ENCODE measurements at places on chromosomes 1 and 21.

DNA sequence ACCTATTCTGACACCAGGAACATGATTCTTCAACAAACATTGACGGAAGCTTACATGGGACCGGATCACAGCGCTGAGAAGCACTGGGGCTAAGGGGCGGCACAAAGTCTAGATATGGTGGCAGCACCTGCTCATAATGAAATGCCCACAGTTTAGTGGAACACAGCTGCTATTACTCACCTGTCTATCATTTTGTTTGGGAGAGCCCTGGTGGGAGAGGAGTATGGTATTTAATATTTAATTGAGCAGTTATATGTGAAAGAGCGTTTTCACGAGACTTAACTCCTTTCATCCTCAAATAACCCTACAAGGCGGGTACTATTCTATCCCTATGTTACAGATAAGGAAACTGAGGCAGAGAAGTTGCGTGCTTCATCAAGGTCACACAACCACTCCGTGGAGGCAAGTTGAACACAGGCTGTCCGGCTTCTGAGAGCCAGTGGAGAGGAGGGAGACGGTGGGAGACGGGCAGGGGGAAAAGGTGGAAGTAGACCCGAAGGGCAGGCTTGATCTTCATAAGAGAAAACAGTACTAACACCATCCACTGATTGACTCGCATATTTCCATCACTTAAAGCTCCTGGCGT, 790 bp upstream of the TSNAX start:
- no peak for DNase-seq

DNA sequence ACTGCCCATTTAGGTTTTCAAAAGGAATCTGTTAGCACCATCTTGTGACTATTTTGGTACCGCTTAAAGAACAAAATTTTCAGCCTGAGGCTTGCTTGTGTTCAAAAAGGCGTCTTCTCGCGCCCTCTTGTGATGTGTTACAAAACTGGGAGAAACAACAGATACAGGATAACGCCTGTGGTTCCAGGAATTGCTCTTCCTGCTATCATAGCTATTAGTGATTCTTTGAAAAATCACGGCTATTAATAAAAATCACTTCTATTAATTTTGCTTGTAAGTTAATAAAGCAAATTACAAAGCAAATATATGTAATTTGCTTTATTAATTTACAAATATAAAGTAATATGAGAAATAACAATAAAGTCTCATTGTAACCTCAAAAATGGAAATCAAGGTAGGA, 82.2 kb upstream of the ABCD3 start:
- DNase-seq: no peak

GRCh38 chr1:3999941-4000735, 100.1 kb upstream of the C1orf174 start:
- DNase-seq: no peak

GRCh38 chr1:69737527-69738185, 169.9 kb downstream of the LRRC7 start:
- no peak for DNase-seq

GRCh38 chr1:167784876-167785550, 63.2 kb downstream of the MPZL1 start:
- DNase-seq: no peak

DNA sequence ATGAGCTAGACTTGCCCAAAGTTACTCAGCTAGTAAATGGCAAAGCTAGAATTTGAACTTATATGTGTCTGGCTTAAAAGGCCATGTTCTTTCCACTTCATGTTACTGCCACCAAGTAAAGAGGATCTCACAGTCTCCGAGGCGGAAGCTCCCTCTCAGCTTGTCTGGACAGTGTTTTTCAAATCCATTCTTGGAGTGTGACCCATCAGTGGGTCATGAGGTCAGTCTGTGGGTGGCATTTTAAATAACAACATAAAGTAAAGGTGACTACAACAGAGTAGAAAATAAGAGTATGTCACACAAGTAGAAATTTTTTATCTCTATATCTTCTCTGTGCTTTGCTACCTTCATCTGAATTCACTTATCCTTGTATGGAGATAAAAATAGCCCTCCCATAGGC, 3.2 kb upstream of the HMGB4 start:
- DNase-seq: no peak

- DNase-seq: no peak
These were observed 22.2 kb downstream of the FMOD start for GRCh38 chr1:203328714-203329122.

GRCh38 chr1:239098400-239099037, 287.8 kb upstream of the CHRM3 start:
- DNase-seq: no peak

DNA sequence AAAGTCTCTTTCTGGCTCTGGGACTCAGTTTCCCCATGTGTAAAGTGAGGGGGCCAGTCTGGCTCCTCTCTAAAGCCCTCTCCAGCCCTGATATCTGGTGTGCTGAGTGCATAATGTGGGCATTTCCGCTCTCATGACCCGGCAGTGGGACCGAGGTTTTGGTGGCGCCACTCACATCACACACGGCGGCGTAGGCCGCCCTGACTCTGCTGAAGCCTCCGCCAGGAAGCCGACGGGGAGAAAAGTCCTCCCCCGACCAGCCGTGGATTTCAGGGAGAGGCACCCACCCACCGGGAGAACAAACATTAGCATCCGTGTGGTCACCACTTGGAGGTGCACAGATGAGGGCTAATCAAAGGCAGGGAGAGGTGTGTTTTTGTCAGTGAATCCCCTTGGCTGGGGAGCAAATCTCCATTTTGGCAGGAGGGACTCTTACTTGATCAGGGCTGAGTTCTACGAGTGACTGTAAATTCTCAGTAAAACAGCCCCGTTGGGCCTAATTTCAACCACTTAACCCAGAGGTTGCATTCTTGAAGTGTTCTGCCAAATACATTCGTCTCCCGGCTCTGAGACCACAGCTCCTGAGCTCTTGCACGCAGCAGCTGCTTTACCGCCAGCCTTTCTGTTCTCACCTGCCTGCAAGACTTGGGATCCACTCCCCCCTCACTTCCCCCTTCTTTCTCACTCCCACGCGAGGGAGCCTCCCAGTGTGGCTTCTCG, 118.2 kb downstream of the FOXD2 start:
- DNase-seq: no peak

DNA sequence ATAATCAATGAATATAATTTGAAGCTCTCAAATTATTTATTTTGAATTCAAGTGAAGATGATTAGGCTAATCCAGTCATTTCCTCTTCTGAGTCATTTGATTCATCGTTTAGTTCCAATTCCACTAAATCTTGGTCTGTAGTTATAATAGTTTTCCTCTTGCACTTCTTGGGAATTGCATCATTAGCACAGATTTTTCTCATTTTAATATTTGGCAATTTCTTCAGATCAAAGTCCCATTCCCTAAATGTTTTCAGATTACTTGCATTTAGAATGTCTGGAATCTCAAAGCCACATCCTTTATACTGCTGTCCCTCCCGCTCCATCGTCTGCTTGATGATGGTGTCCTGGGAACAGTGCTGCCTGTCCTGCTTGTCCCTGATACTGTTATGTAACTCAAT, 43.5 kb downstream of the MAST2 start:
- no peak for DNase-seq

- DNase-seq: no peak
These were observed 81.0 kb upstream of the SGIP1 start for GRCh38 chr1:66452982-66453381.

DNA sequence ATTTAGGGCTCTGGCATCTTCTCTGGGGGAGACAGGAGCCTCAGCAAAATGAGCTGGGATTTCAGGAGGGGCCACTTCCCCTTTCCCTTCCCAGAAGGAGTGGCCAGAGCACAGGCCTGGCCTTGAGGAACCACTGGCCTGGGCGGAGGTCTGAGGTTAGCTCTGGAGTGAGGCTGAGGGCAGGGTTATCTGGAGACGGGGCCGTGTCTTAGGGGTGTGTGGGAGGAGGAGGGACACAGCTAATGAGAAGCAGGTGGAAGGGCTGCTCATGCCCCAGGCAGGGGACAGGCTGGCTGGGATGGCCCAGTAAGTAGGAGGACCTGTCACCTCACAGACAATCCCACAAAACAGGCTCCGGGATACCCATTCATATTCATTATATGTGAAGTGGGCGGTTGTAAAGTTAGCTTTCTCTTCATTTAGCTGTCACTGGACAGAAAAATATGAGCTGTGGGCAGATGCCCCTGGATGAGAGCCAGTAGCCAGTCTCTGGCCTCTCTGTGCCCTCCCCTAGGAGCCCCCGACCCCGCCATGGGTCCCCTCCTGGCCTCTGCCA, 12.4 kb downstream of the ALX3 start:
- no peak for DNase-seq

DNA sequence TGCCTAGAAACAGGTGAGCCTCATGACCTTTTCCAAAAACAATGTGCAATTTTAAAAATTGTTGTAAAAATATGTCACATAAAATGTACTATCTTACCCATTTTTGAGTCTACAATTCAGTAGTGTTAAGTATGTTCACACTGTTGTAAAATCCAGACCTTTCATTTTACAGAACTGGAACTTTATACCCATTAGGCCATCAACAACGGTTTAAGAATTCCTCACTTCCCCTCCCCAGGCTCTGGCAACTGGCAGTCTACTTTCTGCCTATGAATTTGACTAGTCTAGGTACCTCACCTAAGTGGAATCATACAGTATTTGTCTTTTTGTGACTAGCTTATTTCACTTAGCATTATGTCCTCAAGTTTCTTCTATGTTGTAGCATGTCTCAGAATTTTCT, 8.6 kb downstream of the CTSE start:
- DNase-seq: no peak

DNA sequence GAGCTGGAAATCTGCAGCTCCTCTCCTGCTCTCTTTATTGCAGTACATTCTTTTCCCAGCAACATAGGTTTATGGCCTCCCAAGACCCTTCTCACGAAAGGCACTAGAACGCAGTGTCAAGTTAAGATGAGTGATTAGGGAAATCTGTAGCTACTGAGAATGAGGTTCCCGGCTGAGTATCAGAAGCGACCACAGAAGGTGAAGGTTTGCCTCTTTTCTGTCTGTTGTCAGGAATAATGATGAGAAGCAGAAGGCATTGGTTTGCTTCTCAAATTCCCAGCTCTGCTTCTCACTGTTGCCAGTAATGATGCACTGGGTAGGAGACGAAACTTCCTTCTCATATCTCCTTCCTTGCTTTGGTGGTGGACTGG, 128.4 kb downstream of the NTMT2 start:
- DNase-seq: no peak

DNA sequence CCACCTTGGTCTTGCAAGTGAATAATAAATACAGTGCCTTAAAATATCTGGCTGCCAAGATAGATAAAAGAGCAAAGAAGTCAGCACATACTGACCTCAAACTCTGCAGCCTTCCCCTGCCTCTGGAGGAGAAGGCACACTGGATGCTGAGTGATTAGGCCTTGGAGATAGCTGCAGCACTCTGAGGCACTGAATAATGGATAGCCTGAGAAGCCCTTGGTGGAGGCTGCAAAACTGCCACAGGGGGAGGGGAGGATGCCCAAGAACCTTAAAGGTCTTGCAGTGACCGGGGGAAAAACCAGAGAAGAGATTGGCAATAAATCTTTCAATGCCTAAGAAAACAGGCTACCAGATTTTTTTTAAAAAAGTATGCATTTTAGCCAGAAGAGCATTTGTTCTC, 167.4 kb upstream of the PRMT6 start:
- DNase-seq: no peak

GRCh38 chr1:93999840-94000415, 90.7 kb upstream of the GCLM start:
- no peak for DNase-seq

GRCh38 chr1:53377438-53377841, 49.6 kb upstream of the LRP8 start:
- DNase-seq: no peak

GRCh38 chr1:235516862-235517446, 12.7 kb upstream of the B3GALNT2 start:
- no peak for DNase-seq

GRCh38 chr1:12184008-12184681, 17.4 kb downstream of the TNFRSF1B start:
- peak; percentile 72 for DNase-seq

- DNase-seq: no peak
These were observed 268.0 kb downstream of the PTPRC start for GRCh38 chr1:198906739-198907422.

- no peak for DNase-seq
These were observed 580 bp upstream of the ATP5PO start for GRCh38 chr21:33916200-33916567.

- no peak for DNase-seq
These were observed 545.2 kb downstream of the MRPL39 start for GRCh38 chr21:25062061-25062460.

GRCh38 chr1:202266061-202266765, 72.6 kb downstream of the LGR6 start:
- no peak for DNase-seq

- DNase-seq: no peak
These were observed 103.7 kb downstream of the BARHL2 start for GRCh38 chr1:90613371-90613770.

GRCh38 chr1:198187973-198188588, 31.3 kb downstream of the NEK7 start:
- no peak for DNase-seq

GRCh38 chr1:157198619-157199420, 60.6 kb upstream of the ETV3 start:
- no peak for DNase-seq

DNA sequence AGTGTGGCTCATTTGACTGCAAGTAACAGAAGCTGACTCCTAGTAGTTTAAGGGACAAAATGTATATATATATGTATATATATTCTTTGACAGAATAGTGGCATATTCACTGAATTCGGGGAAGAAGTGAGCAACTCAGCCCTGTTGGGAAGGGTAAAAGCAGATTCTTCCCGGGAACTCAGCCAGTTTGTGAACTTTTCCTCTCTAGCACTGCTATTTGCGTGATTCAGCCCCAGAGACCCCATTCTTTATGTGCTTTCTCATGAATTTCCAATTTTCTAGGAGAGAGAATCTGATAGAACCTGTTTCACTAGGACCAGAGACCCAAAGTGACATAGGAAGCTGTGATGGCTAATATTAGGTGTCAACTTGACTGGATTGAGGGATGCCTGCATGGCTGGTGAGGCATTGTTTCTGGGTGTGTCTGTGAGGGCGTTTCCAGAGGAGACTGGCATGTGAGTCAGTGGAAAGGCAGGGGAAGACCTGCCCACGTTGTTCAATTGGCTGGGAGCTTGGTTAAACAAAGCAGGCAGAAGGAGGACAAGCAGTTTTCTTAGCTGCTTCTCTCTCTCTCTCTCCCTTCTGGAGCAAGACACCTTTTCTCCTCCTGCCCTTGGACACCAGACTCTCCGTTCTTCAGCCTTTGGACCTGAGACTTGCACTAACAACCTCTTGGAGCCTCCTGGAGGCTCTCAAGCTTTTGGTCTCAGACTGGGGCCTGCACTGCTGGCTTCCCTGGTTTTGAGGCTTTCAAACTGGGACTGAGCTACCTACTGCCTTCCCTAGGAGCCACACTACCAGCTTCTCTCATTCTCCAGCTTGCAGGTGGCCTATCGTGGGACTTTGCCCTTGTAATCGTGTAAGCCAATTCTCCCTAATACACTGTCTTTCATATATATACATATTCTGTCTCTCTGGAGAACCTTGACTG, 93.4 kb upstream of the KCNK1 start:
- no peak for DNase-seq

DNA sequence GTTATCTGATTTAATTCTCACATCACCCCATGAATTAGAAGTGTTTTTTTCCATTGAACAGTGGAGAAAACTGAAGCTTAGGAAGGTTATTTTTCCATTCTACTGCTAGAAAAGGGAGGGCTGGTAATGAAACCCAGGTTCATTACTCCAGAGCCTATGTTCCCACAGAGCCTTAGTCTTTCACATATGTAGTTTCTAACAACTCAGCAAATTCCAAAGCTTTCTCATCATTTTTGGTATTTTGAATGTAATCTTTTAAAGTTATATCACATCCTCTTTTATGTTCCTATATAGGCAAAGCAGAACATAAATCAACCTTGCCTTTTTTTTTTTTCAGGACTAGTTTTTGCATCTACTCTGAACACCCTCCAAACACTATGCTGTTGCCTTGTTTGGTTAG, 131.9 kb upstream of the BEND5 start:
- no peak for DNase-seq

- no peak for DNase-seq
These were observed 245.3 kb upstream of the RUNX1 start for GRCh38 chr21:35294231-35294898.

Measured in CD4-positive, alpha-beta T cell treated with Interferon gamma for 1 hour (primary cell).